Neural progenitor cell (in vitro differentiated cells): ENCODE measurements at places on chromosomes 16 and 17. TPM values are rescaled to one million over a fixed set of nuclear protein-coding genes. Genes with fewer than 3 reads are reported as not detected.

TBC1D3K gene
- total RNA-seq, result not detected in 2 replicates

HES7 gene
- total RNA-seq, result 2.0 TPM in 1 of 2 replicates, not detected in the other

DNA sequence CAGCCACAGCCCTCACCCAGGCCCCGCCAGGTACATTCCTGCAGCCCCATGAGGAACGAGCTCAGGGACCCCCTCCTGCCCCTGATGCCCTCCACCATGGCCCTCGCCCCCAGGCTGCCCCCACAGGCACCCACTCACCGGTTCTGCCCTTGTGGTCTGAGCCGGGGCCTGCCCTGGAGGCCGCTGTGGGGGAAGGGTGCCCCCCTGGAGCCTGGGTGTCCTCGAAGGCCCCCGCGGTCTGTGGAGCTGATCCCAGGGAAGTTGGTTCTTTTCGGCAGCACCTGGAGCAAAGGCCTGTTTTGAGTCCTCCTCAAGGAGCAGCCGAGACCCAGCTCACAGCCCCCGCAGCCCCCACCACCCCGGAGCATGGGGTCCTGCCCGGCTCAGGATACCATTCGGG lies 2.4 kb downstream of the PABPN1L start:
- DNase-seq, result no peak

GRCh38 chr17:64129765-64130558 lies at the start of gene ERN1:
ERN1 (minus strand) TSS chr17:64130144; CDS start chr17:64130029, 115 bp downstream.
- peak; percentile 96 for DNase-seq

DNA sequence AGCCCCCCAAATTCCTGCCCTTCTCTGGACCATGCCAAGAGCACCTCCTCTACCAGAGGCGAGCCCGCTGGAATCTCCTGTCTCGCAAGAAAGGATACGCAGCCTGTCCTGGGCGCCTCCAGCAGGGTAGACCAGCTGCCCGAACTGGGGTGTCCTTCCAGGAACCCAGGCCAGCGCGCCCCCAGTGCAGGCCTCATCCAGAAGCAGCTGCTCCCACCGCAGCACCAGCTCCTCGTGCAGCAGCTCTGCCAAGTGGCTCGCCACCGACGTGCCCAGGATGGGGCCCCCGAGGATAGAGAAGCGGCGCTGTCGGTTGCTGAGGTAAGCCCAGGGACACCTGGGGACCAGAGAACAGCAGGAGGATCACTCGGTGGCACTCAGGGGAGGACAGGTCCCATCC lies 4.8 kb downstream of the TAF1C start:
- DNase-seq, result no peak
